Uterus (tissue), 4 donors: ENCODE measurements at places on chromosomes 16 and 17. TPM values are rescaled to one million over a fixed set of nuclear protein-coding genes. Genes with fewer than 3 reads are reported as not detected.
A peak's percentile ranks its signal among the peaks of the same experiment; 100 is the strongest.

Gene AIPL1
- not detected for total RNA-seq

Gene ABCC11
- total RNA-seq, result not detected

Gene C17orf58
- 20.3 TPM for total RNA-seq

Gene HSF5
- not detected for total RNA-seq

Gene KRTAP9-7
- total RNA-seq, result not detected

Gene ERCC4
- total RNA-seq, result 22.2 TPM

Gene PROCA1
- 3.6 TPM for total RNA-seq

Gene HSD11B2
- total RNA-seq, result 1.5 TPM

- no peaks in the 10 kb centered on the region for H3K27me3 ChIP-seq
- no peaks in the 10 kb centered on the region for H3K4me1 ChIP-seq
- no peak overlapping the region for H3K4me3 ChIP-seq
- no peak for DNase-seq
These were observed 1.7 kb downstream of the TNFRSF13B start for GRCh38 chr17:16969931-16970906.

- H3K27ac ChIP-seq, result no peak overlapping the region
- DNase-seq, result no peak
- H3K4me1 ChIP-seq, result peaks cover 6% of the 10 kb centered on the region
- H3K36me3 ChIP-seq, result no peaks in the 10 kb centered on the region
These were observed 85.7 kb downstream of the CMIP start for GRCh38 chr16:81530296-81530721.

DNA sequence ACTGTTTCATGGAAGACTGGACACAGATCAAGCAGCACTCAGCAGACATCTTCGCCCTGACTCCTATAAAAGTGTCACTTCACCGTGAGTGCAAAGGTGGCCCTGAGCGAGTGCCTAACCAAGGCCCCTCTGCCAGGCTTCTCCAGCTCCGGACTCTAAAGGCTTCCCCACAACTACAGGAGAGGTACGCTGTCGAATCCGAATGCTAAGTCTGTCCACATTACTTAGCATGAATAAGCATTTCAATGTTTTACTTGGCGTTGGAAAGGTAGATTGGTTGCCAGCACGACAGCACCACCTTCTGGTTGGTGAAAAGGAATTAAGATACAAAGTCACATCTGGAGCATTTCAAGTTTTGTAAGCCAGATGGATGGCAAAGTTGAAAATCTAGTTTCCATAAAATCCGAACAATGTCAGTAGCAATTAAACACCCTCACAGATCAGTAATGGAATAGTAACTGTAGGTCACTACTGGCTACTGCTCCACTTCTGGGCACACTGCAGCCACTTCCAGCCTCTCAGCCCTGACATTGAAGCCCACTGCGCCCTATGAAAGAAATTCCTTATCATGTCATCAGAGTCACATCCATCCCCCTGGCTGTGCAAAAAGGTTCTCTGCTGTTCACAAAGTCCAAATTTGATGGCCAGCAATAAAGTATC is 100.9 kb downstream of the PARN start:
- H3K27ac ChIP-seq, result peak overlapping the region; percentile 50
- H3K4me1 ChIP-seq, result no peaks in the 10 kb centered on the region
- DNase-seq, result peak; percentile 82
- no peaks in the 10 kb centered on the region for H3K36me3 ChIP-seq
- no peak overlapping the region for H3K4me3 ChIP-seq
- H3K27me3 ChIP-seq, result no peaks in the 10 kb centered on the region

GRCh38 chr16:88597856-88598491 is 27.8 kb downstream of the ZC3H18 start:
- no peak overlapping the region for H3K27ac ChIP-seq
- H3K4me3 ChIP-seq, result no peak overlapping the region
- DNase-seq, result no peak
- no peaks in the 10 kb centered on the region for H3K4me1 ChIP-seq
- H3K36me3 ChIP-seq, result no peaks in the 10 kb centered on the region
- no peaks in the 10 kb centered on the region for H3K27me3 ChIP-seq

- no peak for DNase-seq
- H3K27ac ChIP-seq, result no peak overlapping the region
- H3K4me3 ChIP-seq, result no peak overlapping the region
- H3K36me3 ChIP-seq, result no peaks in the 10 kb centered on the region
- no peaks in the 10 kb centered on the region for H3K4me1 ChIP-seq
These were observed 49.0 kb upstream of the DHX40 start for GRCh38 chr17:59516451-59516850.

- H3K4me3 ChIP-seq, result no peak overlapping the region
- H3K36me3 ChIP-seq, result no peaks in the 10 kb centered on the region
- DNase-seq, result no peak
- no peaks in the 10 kb centered on the region for H3K27me3 ChIP-seq
- H3K4me1 ChIP-seq, result no peaks in the 10 kb centered on the region
- H3K27ac ChIP-seq, result no peak overlapping the region
These were observed 24.2 kb downstream of the SLC12A3 start for GRCh38 chr16:56889206-56889605.

DNA sequence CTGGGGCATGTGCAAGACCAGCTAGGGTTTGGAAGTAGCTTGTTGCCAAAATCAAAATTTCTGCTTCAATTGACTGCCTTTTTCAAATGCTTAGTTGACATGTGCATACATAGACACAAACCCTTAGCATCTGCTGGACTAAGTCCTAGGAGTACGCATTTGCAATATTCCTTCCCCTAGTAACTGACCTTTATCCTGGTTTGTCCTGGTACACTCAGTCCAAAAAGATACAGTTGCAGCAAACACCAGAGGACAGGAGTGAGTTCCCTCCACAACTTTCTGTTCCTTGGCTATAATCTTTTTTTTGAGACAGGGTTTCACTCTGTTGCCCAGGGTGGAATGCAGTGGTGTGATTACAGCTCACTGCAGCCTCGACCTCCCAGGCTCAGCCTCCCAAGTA is 290.2 kb upstream of the ERCC4 start:
- no peaks in the 10 kb centered on the region for H3K4me1 ChIP-seq
- no peaks in the 10 kb centered on the region for H3K36me3 ChIP-seq
- DNase-seq, result no peak

- peak; percentile 80 for DNase-seq
- H3K27ac ChIP-seq, result peak overlapping the region; percentile 98
- no peak overlapping the region for H3K4me3 ChIP-seq
These were observed 27.5 kb downstream of the ZCCHC14 start for GRCh38 chr16:87465306-87465705.

GRCh38 chr17:73232587-73233373 is 28.9 kb downstream of the CPSF4L start:
- peak overlapping the region; percentile 75 for H3K27ac ChIP-seq
- no peaks in the 10 kb centered on the region for H3K4me1 ChIP-seq
- no peaks in the 10 kb centered on the region for H3K36me3 ChIP-seq
- H3K4me3 ChIP-seq, result peak overlapping the region; percentile 97
- no peak for DNase-seq

GRCh38 chr17:74528491-74529199 is 2.6 kb downstream of the CD300LB start:
- H3K4me1 ChIP-seq, result no peaks in the 10 kb centered on the region
- no peak for DNase-seq
- H3K27me3 ChIP-seq, result no peaks in the 10 kb centered on the region
- H3K27ac ChIP-seq, result no peak overlapping the region
- no peaks in the 10 kb centered on the region for H3K36me3 ChIP-seq

DNA sequence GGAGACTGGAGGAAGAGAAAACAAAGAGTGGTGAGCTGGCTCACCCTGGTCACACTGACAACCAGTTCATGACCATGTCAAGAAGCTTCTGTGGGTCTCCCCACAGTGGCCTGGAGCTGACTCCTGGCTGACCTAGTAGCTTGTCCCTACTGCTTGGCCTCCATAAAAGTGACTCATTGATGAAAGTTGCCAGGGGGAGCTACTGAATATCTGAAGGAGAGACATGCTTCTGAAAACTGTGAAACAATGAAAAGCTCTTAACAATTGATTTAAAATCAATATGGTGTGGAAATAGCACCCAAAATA is 22.0 kb downstream of the SMPD3 start:
- no peak for DNase-seq
- no peaks in the 10 kb centered on the region for H3K36me3 ChIP-seq
- no peak overlapping the region for H3K4me3 ChIP-seq
- no peaks in the 10 kb centered on the region for H3K27me3 ChIP-seq
- no peaks in the 10 kb centered on the region for H3K4me1 ChIP-seq
- H3K27ac ChIP-seq, result no peak overlapping the region

DNA sequence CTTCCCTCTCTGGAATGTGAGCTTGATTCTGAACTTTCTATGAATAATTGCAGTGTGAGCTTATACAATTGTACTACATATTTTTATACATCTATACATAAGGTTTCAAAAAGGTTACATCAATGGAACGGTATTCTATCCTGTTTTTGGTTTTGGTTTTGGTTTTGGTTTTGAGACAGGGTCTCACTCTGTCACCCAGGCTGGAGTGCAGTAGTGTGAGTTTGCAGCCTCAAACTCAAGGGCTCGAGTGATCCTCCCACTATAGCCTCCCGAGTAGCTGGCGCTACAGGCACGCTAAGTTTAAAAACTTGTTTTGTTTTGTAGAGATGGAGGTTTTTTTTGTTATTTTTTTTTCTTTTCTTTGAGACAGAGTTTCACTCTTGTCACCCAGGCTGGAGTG is 1.1 kb downstream of the CTRB1 start:
- H3K4me3 ChIP-seq, result no peak overlapping the region
- no peak for DNase-seq
- no peaks in the 10 kb centered on the region for H3K36me3 ChIP-seq

DNA sequence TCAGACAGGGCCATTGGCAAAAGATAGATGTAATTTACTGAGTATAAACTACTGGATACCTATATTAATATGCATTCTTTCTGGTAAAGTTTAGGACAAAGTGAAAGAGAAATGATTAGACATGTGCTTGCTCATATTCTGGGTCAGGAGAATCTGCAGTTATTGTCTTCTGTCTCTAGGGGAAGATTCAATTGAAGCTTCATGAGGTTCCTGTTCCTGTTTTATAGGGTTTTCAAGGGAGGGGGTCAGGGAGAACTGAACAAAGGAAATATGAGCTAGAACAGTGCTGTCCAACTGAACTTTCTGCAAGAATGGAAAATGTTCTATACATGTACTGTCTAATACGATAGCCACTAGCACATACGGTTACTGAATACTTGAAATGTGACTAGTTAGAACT is 59.3 kb upstream of the CORO6 start:
- H3K27me3 ChIP-seq, result no peaks in the 10 kb centered on the region
- H3K27ac ChIP-seq, result no peak overlapping the region
- no peak for DNase-seq

GRCh38 chr16:50613281-50613963 is 65.2 kb downstream of the NKD1 start:
- H3K27me3 ChIP-seq, result no peaks in the 10 kb centered on the region
- DNase-seq, result peak; percentile 80
- H3K36me3 ChIP-seq, result no peaks in the 10 kb centered on the region
- peaks cover 51% of the 10 kb centered on the region for H3K4me1 ChIP-seq
- peak overlapping the region; percentile 92 for H3K27ac ChIP-seq
- peak overlapping the region; percentile 3 for H3K4me3 ChIP-seq

GRCh38 chr16:84058664-84059063 is 16.1 kb upstream of the SLC38A8 start:
- H3K27me3 ChIP-seq, result no peaks in the 10 kb centered on the region
- H3K4me1 ChIP-seq, result no peaks in the 10 kb centered on the region
- H3K4me3 ChIP-seq, result no peak overlapping the region
- H3K27ac ChIP-seq, result no peak overlapping the region

GRCh38 chr16:75621170-75621477 is 2.0 kb downstream of the ADAT1 start:
- H3K27ac ChIP-seq, result no peak overlapping the region
- H3K4me3 ChIP-seq, result no peak overlapping the region
- DNase-seq, result no peak
- no peaks in the 10 kb centered on the region for H3K4me1 ChIP-seq
- no peaks in the 10 kb centered on the region for H3K27me3 ChIP-seq

DNA sequence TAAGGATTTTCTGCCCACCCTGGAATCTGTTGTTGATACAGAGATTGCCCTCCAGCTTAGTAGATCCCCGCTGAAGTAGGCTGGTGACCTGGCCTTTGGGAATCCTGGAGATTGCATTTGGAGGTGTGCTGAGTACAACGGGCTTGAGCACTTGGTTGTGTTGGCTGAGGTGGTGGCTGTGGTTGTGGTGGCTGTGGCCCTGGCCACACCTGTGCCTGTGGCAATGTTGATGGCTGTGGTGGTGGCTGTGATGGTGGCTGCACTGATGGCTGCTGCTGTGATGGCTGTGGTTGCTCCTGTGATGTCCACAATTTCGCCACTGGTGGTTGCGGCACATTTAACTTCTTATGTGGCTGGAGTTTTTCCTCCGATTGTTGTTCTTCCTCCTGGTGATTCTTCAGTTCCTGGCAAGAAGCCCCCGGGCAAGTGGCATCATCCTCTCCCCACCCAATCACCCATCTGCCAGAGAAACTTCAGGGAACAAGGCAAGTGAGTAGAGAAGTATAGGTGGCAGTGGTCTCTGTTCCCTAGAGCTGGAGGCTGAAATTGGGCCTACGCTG is 4.2 kb downstream of the CCDC200 start:
- H3K4me3 ChIP-seq, result no peak overlapping the region
- H3K27ac ChIP-seq, result no peak overlapping the region
- no peaks in the 10 kb centered on the region for H3K4me1 ChIP-seq
- H3K36me3 ChIP-seq, result no peaks in the 10 kb centered on the region

GRCh38 chr17:17933775-17934174 is 38.4 kb downstream of the TOM1L2 start:
- no peak overlapping the region for H3K27ac ChIP-seq
- no peak overlapping the region for H3K4me3 ChIP-seq
- no peaks in the 10 kb centered on the region for H3K27me3 ChIP-seq
- H3K4me1 ChIP-seq, result no peaks in the 10 kb centered on the region

- no peaks in the 10 kb centered on the region for H3K36me3 ChIP-seq
- peaks cover 9% of the 10 kb centered on the region for H3K4me1 ChIP-seq
- H3K27me3 ChIP-seq, result no peaks in the 10 kb centered on the region
- peak overlapping the region; percentile 98 for H3K27ac ChIP-seq
- peak; percentile 43 for DNase-seq
These were observed 663 bp downstream of the CYB5D1 start for GRCh38 chr17:7858522-7858810.

- H3K4me3 ChIP-seq, result no peak overlapping the region
- no peaks in the 10 kb centered on the region for H3K36me3 ChIP-seq
- DNase-seq, result no peak
- H3K27ac ChIP-seq, result no peak overlapping the region
- H3K27me3 ChIP-seq, result no peaks in the 10 kb centered on the region
- H3K4me1 ChIP-seq, result no peaks in the 10 kb centered on the region
These were observed 156.5 kb downstream of the RGS9 start for GRCh38 chr17:65293584-65294180.

GRCh38 chr17:17443173-17443572 is 33.6 kb upstream of the MED9 start:
- no peaks in the 10 kb centered on the region for H3K36me3 ChIP-seq
- H3K4me1 ChIP-seq, result no peaks in the 10 kb centered on the region
- no peak overlapping the region for H3K27ac ChIP-seq
- DNase-seq, result no peak

DNA sequence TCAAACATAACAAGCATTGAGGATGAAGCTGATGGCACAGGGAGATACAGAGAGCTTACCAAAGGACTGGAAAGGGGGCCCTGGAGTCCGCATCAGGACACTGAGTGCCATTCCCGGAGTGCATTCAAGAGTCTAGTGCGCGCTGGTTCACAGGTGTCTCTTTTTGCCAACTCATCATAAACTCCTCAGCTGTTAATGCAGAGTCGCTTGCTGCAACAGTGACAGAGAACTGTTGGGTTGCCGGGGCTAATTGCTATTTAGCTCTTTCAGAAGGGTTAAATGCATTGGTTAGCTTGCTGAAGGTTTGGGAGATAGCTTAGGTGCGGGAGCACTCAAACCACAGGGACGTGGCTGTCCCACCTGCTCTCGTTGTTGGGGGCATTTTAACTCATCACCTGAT is 1091.6 kb upstream of the EEF2KMT start:
- H3K4me3 ChIP-seq, result no peak overlapping the region
- no peak overlapping the region for H3K27ac ChIP-seq
- H3K4me1 ChIP-seq, result no peaks in the 10 kb centered on the region
- H3K36me3 ChIP-seq, result no peaks in the 10 kb centered on the region
- no peak for DNase-seq
- H3K27me3 ChIP-seq, result no peaks in the 10 kb centered on the region
